ENCODE measurements at places on chromosomes 1 and 21. TPM values are rescaled to one million over a fixed set of nuclear protein-coding genes. Genes with fewer than 3 reads are reported as not detected.

DNA sequence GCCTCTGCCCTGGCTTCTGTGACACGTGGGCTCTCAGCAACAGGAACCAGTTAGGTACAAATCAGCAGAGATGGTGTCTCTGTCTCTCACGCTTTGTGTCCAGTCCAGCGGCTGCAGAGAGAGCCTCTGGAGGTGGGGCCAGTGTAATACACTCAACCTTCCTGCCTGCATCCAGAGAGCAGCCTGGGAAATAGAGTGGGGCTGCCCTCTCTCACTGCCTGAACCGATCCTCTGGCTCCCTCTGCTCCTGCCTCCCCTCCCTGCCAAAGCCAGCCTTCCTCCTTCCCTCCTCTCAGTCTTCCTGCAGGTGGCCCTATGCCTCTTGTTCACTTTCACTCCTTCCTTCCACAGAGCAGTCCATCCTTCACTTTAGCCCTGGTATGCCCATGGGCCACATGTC, at the start of gene ZNF648:
ZNF648 (minus strand) TSS at position 119 of the 400 bp plus-strand sequence. CDS start 3,702 bp downstream, outside the sequence.
- H3K36me3 ChIP-seq, result no peaks in the 10 kb centered on the region
- no peak within 1 kb of the TSS for H3K27ac ChIP-seq
- DNase-seq, result no peak
- H3K4me1 ChIP-seq, result peaks cover 3% of the 10 kb centered on the region
- no peak within 1 kb of the TSS for H3K4me3 ChIP-seq

- H3K4me1 ChIP-seq, result no peaks in the 10 kb centered on the region
- no peak for DNase-seq
- peaks cover 4% of the 10 kb centered on the region for H3K27me3 ChIP-seq
- H3K36me3 ChIP-seq, result peaks cover 3% of the 10 kb centered on the region
- H3K4me3 ChIP-seq, result no peak overlapping the region
- no peak overlapping the region for H3K27ac ChIP-seq
These were observed 447 bp downstream of the TTC34 start for GRCh38 chr1:2801046-2801445.

GRCh38 chr1:180722586-180722985, 90.8 kb downstream of the XPR1 start:
- H3K27me3 ChIP-seq, result peaks cover 3% of the 10 kb centered on the region
- no peak for DNase-seq
- no peaks in the 10 kb centered on the region for H3K36me3 ChIP-seq
- H3K27ac ChIP-seq, result no peak overlapping the region
- no peaks in the 10 kb centered on the region for H3K4me1 ChIP-seq

GRCh38 chr1:243663651-243664050, 186.4 kb downstream of the AKT3 start:
- DNase-seq, result no peak
- no peak overlapping the region for H3K27ac ChIP-seq
- H3K36me3 ChIP-seq, result peaks cover 18% of the 10 kb centered on the region

DNA sequence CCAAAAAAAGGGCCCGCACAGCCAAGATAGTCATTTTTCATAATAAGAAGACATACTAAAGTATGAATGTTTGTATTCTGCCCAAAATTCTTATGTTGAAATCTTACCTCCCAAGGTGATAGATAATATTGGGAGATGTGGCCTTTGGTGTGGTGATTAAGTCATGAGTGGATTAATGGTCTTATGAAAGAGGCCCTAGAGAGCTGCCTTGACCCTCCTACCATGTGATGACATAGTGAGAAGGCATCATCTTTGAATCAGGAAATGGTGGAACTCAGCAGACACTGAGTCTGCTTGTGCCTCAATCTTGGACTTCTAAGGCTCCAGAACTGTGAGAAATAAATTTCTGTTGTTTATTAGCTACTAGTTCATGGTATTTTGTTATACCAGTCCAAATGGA, 11.8 kb upstream of the RNPC3 start:
- no peaks in the 10 kb centered on the region for H3K27me3 ChIP-seq
- no peaks in the 10 kb centered on the region for H3K36me3 ChIP-seq

DNA sequence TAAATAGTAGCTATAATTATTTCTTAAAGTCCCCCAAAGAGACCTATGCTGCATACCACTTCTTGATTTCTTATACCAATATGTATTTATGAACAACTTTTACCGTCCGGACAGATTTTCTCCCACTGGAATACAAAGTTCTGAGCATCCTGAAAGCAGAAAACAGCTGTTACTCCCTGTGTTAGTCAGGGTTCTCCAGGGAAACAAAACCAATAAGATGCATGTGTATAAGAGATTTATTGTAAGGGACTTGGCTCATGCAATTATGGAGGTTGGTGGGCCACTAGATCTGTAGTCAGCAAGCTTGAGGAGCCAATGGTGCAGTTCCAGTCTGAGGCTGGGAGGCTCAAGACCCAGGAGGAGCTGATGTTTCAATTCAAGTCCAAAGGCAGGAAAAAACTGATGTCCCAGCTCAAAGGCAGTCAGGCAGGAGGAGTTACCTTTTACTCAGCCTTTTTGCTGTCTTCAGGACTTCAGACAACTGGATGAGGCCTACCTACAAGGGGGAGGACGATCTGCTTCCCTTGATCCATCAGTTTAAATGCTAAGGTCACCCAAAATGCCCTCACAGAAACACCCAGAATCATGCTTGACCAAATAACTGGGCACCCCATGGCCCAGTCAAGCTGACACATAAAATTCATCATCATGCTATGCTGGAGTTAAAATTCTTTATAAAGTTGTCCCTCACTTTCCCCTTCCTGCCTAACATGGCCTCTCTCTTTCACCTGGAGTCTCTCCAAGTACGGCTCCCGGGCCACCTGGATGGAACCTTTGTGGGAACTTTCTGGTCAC, 24.3 kb upstream of the ATF3 start:
- no peak overlapping the region for H3K27ac ChIP-seq
- H3K27me3 ChIP-seq, result peaks cover 3% of the 10 kb centered on the region
- no peak for DNase-seq
- no peaks in the 10 kb centered on the region for H3K36me3 ChIP-seq
- no peak overlapping the region for H3K4me3 ChIP-seq
- H3K4me1 ChIP-seq, result peaks cover 20% of the 10 kb centered on the region

GRCh38 chr1:113021430-113022085, 51.4 kb upstream of the LRIG2 start:
- H3K4me1 ChIP-seq, result no peaks in the 10 kb centered on the region
- no peak for DNase-seq
- H3K4me3 ChIP-seq, result no peak overlapping the region
- peaks cover 1% of the 10 kb centered on the region for H3K27me3 ChIP-seq
- H3K36me3 ChIP-seq, result no peaks in the 10 kb centered on the region
- no peak overlapping the region for H3K27ac ChIP-seq

ILDR2 gene
- 1.2 TPM for total RNA-seq

LCE1A gene
- total RNA-seq, result not detected

FCGR3A gene
- total RNA-seq, result 4.0 TPM

OVAAL gene
- not detected for total RNA-seq

Measured in endothelial cell (in vitro differentiated cells).